A549 treated with AZD2906 at 1 μM for 4 hours (cell line): ENCODE measurements at places on chromosomes 7 and 10. TPM values are rescaled to one million over a fixed set of nuclear protein-coding genes. Genes with fewer than 3 reads are reported as not detected.

DNAJB12 gene
- total RNA-seq = 32.1 to 34.5 TPM (median 32.7 TPM) in 5 replicates

RGS10 gene
- total RNA-seq = 46.3 to 52.5 TPM (median 51.3 TPM) in 5 replicates

ZWINT gene
- total RNA-seq = 71.6 to 97.4 TPM (median 75.4 TPM) in 5 replicates

FAM185A gene
- total RNA-seq = 6.7 to 7.9 TPM (median 7.1 TPM) in 5 replicates
